ENCODE measurements at places on chromosomes 11 and 22. TPM values are rescaled to one million over a fixed set of nuclear protein-coding genes. Genes with fewer than 3 reads are reported as not detected.

GRCh38 chr11:9974375-9974774 is 310.5 kb downstream of the SWAP70 start:
- DNase-seq, result no peak

- DNase-seq, result no peak
Observed at GRCh38 chr11:99098258-99098657, 77.5 kb downstream of the CNTN5 start.

DNA sequence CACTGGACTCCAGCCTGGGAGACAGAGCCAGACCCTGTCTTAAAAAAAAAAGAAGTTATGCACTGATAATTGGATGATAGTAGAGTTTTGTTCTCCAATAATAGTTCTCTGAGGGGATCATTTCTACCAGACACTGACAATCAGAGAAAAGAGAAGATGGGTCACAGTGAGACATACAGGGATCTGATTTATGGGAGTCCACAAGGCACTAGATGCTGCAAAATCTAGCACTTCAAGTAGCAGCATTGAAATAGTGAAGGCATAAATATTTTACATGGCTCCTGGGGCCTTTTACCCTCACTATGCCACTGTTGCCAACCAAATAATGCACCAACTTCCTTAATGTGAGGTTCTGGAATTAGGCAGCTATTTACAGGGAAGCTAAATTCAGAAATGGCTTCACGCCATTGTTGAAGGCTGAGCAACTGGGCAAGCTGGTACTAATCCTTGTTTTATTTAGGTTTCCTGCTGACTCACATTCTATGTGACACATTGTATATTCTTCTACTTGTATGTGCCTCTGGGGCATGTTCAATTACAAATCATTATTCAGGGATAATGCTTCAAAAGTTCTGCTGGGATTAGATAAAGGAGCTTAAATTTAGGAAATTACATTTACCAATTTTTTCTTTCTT is 38.2 kb upstream of the ABTB2 start:
- peak; percentile 64 for DNase-seq

DNA sequence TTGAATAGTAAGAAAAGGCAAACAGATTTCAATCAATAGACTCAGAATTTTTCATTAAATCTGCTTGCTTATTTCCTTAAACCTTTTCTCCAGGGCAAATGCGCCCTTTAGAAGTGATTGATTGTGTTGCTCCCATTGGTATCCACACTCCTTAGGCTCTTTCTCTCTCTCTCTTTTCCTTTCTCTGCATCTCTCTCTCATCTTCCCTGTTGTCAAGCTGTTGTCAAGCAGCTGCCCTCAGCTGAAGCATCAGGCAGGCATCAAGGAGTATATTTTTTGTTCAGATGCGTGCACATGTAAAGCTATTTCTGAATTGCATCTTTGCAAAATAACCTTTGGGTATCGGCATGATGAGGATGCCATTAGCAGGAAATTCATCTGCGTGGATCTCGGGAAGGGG is 107.2 kb upstream of the PLET1 start:
- DNase-seq, result no peak

GRCh38 chr11:119375337-119376196 is 5.9 kb downstream of the USP2 start:
- no peak for DNase-seq

- DNase-seq, result no peak
Observed at GRCh38 chr22:19722982-19723231, 432 bp upstream of the GP1BB start.

OR56A3 gene
- not detected for total RNA-seq

- DNase-seq, result no peak
Observed at GRCh38 chr11:115802641-115803040, 298.4 kb upstream of the CADM1 start.

- DNase-seq, result no peak
Observed at GRCh38 chr11:14110629-14111028, 148.1 kb downstream of the SPON1 start.

NPTXR gene
- total RNA-seq, result 2.9 TPM

GRCh38 chr11:72760539-72761405 is 8.6 kb upstream of the ARAP1 start:
- peak; percentile 64 for DNase-seq

GRCh38 chr11:131880316-131880715 is 509.9 kb downstream of the NTM start:
- no peak for DNase-seq

DNA sequence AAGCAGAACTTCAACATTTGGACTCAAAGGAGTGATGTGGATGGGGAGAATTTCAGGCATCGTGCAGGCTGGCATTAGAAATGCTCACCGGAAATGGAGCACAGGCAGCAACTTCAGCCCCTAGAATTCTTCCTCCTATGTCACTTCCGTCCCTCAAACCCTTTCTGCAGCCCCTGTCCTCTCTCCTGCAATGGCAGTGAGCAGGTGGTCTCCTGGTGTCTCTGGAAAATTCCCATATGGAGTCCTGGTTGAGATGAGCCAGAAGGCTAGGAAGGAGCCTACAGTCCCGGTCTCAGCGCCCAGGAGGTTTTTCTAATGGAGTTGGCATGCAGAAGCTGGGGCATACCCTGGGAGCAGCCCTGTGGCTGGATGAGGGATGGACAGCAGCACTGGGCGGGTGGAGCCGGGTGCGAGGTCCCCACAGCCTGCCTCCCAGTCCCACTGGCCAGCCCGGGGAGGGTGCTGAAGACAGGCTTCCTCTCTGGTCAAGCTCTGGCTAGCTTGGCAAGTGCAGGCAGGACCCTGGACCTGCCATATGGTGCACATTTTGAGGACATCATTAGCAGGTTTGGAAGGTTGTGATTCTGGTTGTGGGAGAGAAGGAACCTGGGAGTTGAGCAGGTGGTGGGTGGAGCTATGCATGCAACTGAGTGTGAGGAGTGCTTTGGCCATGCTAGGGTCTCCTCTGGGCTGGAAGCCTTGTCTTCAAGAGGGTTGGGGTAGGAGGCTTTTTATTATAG is 59.8 kb upstream of the B3GAT1 start:
- DNase-seq, result no peak

DNA sequence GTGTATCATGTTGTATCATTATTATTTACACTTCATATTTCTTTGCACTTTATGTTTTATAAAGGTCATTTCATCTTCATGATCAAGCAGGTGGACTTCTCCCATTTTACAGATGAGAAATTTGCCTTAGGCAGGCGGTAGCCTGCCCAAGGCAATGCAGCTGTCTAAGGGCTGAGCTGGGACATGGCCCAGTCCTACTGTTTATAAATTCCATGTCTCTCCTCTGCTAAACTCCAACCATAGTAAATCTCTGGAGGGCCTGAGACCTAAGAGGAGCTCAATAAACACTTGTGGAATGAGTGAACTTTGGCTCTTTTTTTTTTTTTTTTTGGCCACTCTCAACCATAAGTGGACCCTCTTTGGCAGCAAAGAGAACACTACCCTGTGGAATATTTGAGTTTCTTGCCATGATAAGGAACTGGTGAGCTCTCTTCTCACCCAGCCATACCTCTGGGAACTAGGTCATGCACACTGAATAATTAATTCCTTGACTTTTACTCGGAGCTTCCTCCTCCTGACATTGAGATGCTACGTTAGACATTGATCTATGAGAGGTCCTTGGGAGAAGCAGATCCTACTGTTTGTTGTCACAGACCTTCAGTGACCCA is 29.9 kb downstream of the MICAL2 start:
- no peak for DNase-seq

- DNase-seq, result no peak
Observed at GRCh38 chr11:117733316-117733715, 63.7 kb downstream of the DSCAML1 start.

GRCh38 chr11:72179049-72179803 is 12.7 kb upstream of the FOLR1 start:
- no peak for DNase-seq

GRCh38 chr11:6350486-6350885 is 30.2 kb upstream of the CAVIN3 start:
- DNase-seq, result no peak

DNA sequence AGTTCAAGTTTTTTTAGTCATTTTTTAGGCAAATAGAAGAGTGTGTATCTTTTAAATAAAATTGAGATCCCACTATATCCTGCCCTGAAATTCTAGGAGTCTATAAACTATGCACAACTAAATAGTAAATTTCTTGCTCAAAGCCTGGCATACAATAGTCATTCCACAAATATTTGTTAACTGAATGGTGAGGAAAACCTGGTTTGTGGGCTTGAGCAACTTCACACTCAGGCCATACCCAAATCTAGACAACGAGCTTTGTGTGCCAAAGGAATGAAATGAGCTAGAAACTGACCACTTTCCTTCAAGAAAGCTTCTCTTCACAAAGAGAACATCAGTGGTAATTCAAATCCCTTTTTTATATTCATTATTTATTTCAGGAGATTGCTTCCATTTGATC is 39.6 kb upstream of the AMOTL1 start:
- DNase-seq, result peak; percentile 39

DNA sequence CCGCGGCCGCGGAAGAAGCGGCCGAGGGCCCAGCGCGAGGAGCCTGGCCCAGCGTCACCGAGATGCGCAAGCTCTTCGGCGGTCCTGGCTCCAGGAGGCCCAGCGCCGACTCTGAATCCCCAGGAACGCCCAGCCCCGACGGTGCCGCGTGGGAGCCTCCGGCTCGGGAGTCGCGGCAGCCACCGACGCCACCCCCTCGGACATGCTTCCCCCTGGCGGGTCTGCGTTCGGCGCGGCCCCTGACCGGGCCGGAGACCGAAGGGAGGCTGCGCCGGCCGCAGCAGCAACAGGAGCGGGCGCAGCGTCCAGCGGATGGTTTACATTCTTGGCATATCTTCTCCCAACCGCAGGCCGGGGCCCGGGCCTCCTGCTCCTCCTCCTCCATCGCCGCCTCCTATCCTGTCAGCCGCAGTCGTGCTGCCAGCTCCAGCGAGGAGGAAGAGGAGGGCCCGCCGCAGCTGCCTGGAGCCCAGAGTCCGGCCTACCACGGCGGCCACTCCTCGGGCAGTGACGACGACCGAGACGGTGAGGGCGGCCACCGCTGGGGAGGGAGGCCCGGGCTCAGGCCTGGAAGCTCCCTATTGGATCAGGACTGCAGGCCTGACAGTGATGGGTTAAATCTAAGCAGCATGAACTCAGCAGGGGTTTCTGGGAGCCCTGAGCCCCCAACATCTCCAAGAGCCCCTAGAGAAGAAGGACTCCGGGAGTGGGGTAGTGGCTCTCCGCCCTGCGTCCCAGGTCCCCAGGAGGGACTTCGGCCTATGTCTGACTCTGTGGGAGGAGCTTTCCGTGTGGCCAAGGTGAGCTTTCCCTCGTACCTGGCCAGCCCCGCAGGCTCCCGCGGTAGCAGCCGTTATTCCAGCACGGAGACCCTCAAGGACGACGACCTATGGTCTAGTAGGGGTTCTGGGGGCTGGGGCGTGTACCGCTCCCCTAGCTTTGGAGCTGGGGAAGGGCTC is 1.2 kb downstream of the ARHGEF17 start:
- DNase-seq, result peak; percentile 96

Measured in HT1080 (cell line).